ENCODE measurements at places on chromosomes 1 and 21. TPM values are rescaled to one million over a fixed set of nuclear protein-coding genes. Genes with fewer than 3 reads are reported as not detected.
A peak's percentile ranks its signal among the peaks of the same experiment; 100 is the strongest.

- H3K4me3 ChIP-seq: no peak overlapping the region
- no peaks in the 10 kb centered on the region for H3K36me3 ChIP-seq
- H3K4me1 ChIP-seq: no peaks in the 10 kb centered on the region
- DNase-seq: no peak
- no peak overlapping the region for H3K27ac ChIP-seq
- H3K27me3 ChIP-seq: no peaks in the 10 kb centered on the region
Measured at GRCh38 chr1:116360429-116361173, 12.4 kb upstream of the ATP1A1 start.

GRCh38 chr21:44920694-44921604 lies at the start of gene ITGB2:
TSS of gene ITGB2 (minus strand) at chr21:44920899. CDS start at chr21:44910782, 10,117 bp downstream.
- no peak within 1 kb of the TSS for H3K27ac ChIP-seq
- H3K27me3 ChIP-seq: no peaks in the 10 kb centered on the region
- no peaks in the 10 kb centered on the region for H3K4me1 ChIP-seq
- H3K4me3 ChIP-seq: no peak within 1 kb of the TSS
- DNase-seq: peak; percentile 81

GRCh38 chr1:52662645-52663313 lies 29.8 kb downstream of the SHISAL2A start:
- DNase-seq: no peak
- H3K36me3 ChIP-seq: no peaks in the 10 kb centered on the region
- no peak overlapping the region for H3K4me3 ChIP-seq
- no peaks in the 10 kb centered on the region for H3K4me1 ChIP-seq
- H3K27ac ChIP-seq: no peak overlapping the region
- H3K27me3 ChIP-seq: no peaks in the 10 kb centered on the region

- no peaks in the 10 kb centered on the region for H3K36me3 ChIP-seq
- H3K4me3 ChIP-seq: no peak overlapping the region
- no peaks in the 10 kb centered on the region for H3K4me1 ChIP-seq
- DNase-seq: no peak
- no peak overlapping the region for H3K27ac ChIP-seq
Measured at GRCh38 chr1:228457017-228457395, 30.2 kb upstream of the RNF187 start.

GRCh38 chr1:159949123-159949522 lies 3.7 kb upstream of the IGSF9 start:
- no peaks in the 10 kb centered on the region for H3K27me3 ChIP-seq
- no peaks in the 10 kb centered on the region for H3K36me3 ChIP-seq
- H3K4me3 ChIP-seq: no peak overlapping the region
- no peak overlapping the region for H3K27ac ChIP-seq
- peak; percentile 20 for DNase-seq
- H3K4me1 ChIP-seq: no peaks in the 10 kb centered on the region

Gene MYOG
- total RNA-seq: not detected

Gene TFF3
- total RNA-seq: 2.4 TPM

Gene C1orf141
- not detected for total RNA-seq

Measured in aorta (tissue), 5 donors.